MG63 (cell line): ENCODE measurements at places on chromosomes 3 and 15.

- peak; percentile 96 for DNase-seq
These were observed 37.8 kb upstream of the BCL6 start for GRCh38 chr3:187783098-187783497.

DNA sequence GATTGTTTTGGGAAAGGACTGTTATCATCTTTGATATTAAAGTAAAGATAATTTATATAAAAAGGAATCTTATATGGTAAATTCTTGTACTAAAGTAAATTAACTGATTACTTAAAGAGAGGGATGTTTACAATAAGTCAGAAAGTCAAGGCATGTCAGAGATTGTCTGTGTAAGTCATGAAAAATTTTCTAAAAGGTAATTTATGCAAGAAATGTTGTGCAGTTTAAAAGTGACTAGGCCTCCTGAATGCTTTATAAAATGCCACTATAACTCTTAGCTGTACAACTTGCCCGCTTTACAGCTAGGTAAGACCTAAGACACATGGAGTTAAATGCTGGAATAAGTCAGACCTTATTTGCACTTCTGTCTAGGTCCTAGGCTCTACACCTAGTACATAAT, 692.9 kb downstream of the GBE1 start:
- DNase-seq, result no peak

GRCh38 chr3:141793476-141794260, 30.5 kb downstream of the GRK7 start:
- DNase-seq, result no peak

DNA sequence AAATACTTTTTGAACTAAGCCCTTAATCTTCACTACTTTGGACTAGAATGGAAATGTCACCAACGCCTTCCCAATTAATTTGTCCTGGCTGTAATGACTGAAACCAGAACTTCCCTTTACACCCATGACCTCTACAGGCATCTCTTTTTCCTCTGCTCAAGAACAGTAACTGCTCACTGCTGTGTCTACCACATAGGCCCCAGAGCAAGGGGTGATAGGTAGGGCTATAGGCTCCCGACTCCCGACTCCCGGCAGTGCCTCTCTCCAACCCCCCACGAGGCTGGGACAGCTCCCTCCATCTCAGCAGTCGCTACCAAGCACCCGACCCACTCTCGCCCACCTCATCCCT, 384 bp upstream of the LEKR1 start:
- no peak for DNase-seq

DNA sequence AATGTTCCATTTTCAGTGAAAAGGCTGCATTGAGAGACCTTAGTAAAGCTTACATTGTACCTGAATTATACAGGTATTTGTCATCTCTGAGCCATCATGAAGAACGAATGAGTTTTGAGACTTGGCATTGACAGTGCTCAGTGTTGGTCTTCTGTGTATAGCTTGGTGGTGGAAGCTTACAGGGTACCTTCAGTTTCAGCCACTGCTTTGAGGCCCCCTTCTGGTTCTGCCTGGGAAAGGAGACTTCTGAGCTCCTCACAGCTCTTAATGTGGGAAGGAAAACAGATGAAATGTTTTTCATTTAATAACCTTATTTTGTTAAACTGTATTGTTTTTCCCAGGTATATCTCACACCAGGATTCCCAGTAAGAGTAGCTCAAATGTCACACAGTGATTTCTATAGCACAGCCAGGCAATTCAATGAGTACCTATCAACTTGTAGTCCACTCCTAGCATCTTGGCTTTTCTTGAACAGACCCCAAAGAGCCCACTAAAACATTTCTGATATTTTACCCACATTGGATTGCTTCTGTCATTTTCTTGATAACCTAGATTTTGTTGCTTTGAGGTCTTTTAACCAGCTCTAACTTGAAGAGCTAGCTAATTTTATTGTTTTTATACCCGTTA, 5.6 kb downstream of the SERPINI1 start:
- DNase-seq, result peak; percentile 24

- DNase-seq, result no peak
These were observed 1.0 kb downstream of the DTWD1 start for GRCh38 chr15:49621887-49622286.

DNA sequence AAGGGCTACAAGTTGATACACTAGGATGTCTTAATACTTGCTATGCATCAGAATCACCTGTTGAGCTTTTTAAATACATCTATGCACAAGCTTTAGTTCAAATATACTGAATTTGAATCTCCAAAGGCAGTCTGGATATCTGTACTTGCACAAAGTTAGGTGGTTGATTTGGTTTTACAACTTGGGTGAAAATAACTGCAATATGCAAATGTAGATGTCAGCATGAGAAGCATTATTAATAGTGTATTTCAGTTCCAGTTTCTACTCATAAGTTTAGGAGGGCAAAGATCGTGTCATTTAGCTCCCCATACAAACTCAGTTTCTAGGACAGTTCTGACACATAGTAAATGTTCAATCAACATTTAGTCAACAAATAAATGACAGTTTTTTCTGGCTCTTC, 25.6 kb downstream of the IQCB1 start:
- DNase-seq, result no peak

- DNase-seq, result no peak
These were observed 35.9 kb downstream of the FAM3D start for GRCh38 chr3:58630710-58631092.

DNA sequence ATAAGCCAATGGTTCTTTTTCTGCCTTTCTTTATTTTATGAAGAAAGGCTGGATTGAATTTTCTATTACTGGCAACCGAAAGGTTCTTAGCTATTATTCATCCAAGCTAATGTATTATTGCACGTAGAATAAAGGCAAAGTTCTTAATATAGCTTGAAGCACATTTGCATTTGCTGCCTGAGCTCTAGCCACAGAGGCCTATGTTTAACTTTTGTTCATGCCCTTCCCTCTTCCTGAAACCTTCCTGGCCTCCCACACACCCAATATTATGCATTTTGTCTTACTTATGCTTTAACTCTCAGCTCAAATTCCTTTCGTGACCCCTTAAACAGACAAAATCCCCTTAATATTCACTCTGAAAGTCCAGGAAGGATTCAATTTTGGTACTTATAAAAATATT, 71.0 kb upstream of the ZNF280D start:
- no peak for DNase-seq
